Left lung (tissue), 14 donors: ENCODE measurements at places on chromosomes 6 and 20.

DNA sequence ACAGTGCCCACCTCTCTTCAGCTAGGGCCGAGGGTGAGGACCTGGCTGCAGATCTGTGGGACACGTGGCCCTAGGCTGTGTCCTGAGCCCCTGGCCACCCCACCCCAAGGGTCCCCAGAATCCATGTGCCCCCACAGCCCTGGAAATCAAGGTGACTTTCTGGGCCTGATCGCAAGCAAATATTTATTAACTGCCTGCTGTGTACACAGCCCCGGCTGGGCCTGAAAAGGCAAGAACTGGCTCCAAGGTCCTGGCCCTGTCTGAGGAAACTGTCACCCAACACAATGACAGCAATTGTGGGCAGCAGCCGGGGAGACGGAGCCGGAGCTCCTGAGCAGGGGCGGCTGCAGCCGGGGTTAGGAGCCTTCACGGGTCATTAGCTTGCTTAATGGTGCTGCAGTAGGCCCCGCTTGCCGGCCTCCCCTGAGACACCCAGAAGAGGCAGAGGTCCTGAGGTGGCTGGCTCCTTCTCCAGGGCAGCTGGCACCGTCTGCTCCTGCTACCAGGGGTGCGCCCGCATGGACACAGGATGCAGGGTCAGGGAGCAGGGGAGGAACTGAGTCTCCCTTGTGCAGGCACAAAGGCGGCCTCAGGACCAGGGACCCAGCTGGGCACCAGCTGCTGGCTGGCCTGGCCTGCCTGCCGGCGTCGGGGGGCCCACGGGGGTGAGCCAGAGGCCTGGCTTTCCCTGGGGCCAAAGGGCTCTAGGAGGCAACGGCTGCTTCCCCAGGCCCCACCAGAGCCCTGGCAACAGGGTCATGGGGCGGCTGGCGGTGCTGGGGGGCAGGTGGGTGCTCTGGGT lies 24.1 kb downstream of the NPEPL1 start:
- peaks cover 21% of the 10 kb centered on the region for H3K27me3 ChIP-seq
- no peak overlapping the region for H3K27ac ChIP-seq
- no peaks in the 10 kb centered on the region for H3K4me1 ChIP-seq

DNA sequence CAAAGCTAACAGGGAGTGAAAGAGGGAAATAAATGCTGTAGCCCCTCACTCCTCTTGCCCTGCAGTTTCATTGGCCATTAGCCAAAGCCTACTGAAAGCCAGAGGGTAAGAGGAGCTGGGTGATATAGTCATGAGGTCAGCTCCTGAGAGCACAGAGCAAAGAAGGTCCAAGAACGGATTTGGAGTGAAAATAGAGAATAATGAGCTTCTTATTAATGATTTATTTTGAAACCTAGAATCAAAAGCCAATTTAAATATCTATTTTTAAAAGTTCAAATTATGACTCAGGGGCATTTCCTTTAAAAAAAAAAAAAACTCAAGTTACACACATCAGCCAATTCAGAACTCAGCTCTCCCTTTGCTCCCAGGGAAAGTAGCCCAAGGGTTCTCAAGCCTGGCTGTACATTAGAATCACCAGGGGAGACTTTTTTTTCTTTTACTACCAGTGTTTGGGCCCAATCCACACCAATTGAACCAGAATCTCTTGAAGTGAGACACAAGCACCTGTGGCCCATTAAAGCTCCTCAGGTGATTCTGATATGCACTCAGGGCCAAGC lies 79.1 kb downstream of the SNAP25 start:
- no peaks in the 10 kb centered on the region for H3K27me3 ChIP-seq
- H3K4me1 ChIP-seq = no peaks in the 10 kb centered on the region
- DNase-seq = no peak
- no peak overlapping the region for H3K4me3 ChIP-seq

GRCh38 chr6:2695454-2696095 lies 55.1 kb downstream of the MYLK4 start:
- H3K27me3 ChIP-seq = no peaks in the 10 kb centered on the region
- H3K4me1 ChIP-seq = no peaks in the 10 kb centered on the region
- DNase-seq = peak; percentile 45
- no peaks in the 10 kb centered on the region for H3K36me3 ChIP-seq
- no peak overlapping the region for H3K27ac ChIP-seq
- H3K4me3 ChIP-seq = no peak overlapping the region

DNA sequence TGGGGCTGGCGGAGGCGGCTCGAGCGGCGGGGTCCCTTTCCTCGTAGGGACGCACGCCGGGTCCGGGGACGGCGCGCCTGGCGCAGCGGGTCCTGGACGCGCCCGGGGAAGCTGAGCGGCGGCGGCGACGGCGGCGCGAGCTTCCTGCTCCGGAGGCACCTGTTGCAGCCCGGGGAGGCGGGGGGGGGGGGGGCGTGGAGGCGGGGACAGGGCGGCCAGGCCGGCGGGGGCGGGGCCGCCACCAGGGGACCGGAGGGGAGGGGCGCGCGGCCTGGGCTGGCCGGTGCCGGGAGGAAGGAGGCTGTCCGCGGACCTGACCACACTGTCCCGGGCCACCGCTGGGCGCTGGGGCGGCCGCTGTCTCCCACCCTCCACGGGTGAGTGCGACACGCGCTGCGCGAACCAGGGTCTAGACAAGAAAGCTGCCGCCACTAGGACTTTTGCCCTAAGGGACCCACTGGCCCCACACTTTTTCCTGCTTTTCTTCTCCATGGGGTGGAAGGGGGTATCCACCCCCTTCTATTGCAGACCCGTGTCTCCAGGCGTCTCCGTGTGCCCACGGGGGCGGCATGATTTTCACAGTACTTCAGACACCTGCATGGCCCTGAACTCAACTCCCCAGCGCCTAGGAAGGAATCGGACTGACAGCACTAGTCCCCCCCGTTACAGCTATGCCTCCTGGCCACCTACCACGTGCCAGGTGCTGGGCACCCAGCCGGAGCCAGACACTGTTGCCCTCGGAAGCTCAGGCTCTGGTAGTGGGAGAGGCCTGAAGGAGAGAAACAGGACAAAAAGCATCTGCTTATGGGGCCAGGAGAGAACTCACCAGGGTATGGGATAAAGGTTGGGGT lies at the start of gene NFATC2:
TSS of gene NFATC2 (minus strand) at position 149 of the 851 bp plus-strand sequence. CDS start 220 bp downstream, outside the sequence.
- H3K4me3 ChIP-seq = peak within 1 kb of the TSS; percentile 47
- H3K36me3 ChIP-seq = no peaks in the 10 kb centered on the region
- peak; percentile 56 for DNase-seq

DNA sequence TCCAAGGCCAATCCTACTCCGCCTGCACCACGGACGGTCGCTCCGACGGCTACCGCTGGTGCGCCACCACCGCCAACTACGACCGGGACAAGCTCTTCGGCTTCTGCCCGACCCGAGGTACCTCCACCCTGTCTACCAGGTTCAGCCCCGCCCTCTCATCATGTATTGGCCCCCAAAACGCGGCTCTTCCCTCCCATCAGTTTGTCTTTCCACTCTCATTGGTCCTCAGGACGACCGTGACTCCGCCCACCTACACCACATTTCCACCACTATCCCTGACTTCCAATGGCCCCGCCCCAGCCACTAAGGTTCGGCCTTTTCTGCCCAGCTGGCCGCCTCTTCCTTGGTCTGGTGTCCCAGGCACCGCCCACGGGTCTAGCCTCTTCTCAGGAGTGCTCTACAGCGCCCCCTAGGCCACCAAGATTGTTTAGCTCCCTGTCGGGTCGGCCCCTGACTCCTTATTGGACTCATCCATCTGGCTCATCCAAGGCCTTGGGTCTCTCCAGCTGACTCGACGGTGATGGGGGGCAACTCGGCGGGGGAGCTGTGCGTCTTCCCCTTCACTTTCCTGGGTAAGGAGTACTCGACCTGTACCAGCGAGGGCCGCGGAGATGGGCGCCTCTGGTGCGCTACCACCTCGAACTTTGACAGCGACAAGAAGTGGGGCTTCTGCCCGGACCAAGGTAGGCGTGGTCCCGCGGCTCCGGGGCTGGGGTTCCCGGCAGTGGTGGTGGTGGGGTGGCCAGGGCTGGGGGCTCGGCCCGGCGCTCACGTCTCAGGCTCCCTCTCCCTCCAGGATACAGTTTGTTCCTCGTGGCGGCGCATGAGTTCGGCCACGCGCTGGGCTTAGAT lies 3.1 kb downstream of the MMP9 start:
- H3K36me3 ChIP-seq = no peaks in the 10 kb centered on the region
- H3K27ac ChIP-seq = no peak overlapping the region
- H3K4me1 ChIP-seq = peaks cover 4% of the 10 kb centered on the region
- H3K4me3 ChIP-seq = no peak overlapping the region
- no peak for DNase-seq

- H3K27ac ChIP-seq = peak overlapping the region; percentile 91
- DNase-seq = no peak
Measured at GRCh38 chr6:5004373-5005037, 668 bp upstream of the RPP40 start.

- peak; percentile 20 for DNase-seq
- peak overlapping the region; percentile 69 for H3K27ac ChIP-seq
- no peaks in the 10 kb centered on the region for H3K36me3 ChIP-seq
- peaks cover 28% of the 10 kb centered on the region for H3K4me1 ChIP-seq
Measured at GRCh38 chr6:41182069-41183034, 18.6 kb downstream of the TREML2 start.

DNA sequence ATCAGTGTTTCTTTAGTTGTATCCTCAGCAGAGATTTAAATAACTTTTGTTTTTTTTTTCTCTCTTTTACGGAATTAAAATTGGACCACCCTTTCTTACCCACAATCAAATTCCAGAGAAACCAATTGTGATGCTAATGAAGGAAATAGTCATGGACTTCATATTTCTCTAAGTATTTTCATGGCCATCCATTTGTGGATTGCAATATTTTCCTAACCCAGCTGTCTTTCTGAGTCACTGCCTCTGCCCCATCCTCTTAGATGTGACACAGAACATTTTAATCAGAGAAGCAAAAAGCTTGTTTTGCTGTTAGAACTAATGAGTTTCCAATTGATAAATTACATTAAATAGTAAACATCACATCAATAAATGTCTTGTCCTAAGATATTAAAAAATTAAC lies 405.5 kb upstream of the ADGRB3 start:
- no peak overlapping the region for H3K4me3 ChIP-seq
- DNase-seq = no peak
- no peaks in the 10 kb centered on the region for H3K27me3 ChIP-seq
- no peaks in the 10 kb centered on the region for H3K4me1 ChIP-seq

DNA sequence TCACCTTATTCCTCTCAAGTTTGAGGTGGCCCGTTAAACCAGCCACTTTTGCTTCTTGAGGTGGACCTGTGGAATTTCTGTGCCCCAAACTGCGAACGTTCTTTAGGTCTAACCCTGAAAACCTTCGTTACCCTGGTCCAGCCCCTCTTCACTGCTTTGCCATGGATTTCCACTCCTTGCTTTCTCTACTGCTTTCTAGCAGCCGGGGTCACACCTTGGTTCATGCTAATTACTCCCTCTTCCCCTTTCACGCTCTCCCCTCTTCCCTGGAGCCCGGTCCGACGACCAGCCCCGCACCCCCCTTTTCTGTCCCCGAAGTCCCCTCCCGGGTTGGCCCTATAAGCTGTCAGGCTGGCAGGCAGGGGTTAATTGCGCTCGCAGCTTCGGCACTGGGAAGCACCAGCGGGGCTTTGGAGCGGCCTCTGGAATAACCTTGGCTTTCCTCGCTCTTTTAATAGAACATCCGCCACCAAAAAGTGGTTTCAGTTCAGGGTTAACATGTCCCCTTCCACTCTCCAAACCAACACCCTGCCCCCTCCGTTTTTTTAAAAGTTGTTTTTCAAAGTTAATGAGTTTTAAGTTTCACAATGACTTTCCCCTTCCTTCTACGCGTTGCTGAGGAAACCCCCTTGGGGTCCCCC lies 1.4 kb upstream of the HIVEP1 start:
- H3K36me3 ChIP-seq = peaks cover under 1% of the 10 kb centered on the region
- peak overlapping the region; percentile 44 for H3K4me3 ChIP-seq
- no peaks in the 10 kb centered on the region for H3K27me3 ChIP-seq
- H3K27ac ChIP-seq = peak overlapping the region; percentile 97

DNA sequence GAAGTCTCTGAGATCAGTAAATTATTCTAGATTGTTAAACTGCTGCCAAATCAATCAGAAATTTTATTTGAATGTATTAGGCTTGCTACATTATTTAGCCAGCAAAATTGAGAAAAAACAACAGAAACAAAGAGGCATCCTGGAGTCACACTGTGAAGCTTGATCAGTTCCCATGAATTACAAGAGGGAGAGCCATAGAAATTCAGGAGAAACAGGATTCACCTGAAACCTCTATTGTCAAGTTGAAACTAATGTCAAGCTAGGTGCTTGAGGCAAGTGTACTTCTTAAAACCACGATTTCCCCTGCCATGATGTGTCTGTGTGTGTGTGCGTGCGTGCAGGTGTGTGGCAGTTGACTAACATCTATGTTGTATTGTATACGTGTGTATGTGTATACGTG lies 439.1 kb upstream of the NOX3 start:
- no peak for DNase-seq
- no peaks in the 10 kb centered on the region for H3K27me3 ChIP-seq
- no peak overlapping the region for H3K27ac ChIP-seq
- no peak overlapping the region for H3K4me3 ChIP-seq

DNA sequence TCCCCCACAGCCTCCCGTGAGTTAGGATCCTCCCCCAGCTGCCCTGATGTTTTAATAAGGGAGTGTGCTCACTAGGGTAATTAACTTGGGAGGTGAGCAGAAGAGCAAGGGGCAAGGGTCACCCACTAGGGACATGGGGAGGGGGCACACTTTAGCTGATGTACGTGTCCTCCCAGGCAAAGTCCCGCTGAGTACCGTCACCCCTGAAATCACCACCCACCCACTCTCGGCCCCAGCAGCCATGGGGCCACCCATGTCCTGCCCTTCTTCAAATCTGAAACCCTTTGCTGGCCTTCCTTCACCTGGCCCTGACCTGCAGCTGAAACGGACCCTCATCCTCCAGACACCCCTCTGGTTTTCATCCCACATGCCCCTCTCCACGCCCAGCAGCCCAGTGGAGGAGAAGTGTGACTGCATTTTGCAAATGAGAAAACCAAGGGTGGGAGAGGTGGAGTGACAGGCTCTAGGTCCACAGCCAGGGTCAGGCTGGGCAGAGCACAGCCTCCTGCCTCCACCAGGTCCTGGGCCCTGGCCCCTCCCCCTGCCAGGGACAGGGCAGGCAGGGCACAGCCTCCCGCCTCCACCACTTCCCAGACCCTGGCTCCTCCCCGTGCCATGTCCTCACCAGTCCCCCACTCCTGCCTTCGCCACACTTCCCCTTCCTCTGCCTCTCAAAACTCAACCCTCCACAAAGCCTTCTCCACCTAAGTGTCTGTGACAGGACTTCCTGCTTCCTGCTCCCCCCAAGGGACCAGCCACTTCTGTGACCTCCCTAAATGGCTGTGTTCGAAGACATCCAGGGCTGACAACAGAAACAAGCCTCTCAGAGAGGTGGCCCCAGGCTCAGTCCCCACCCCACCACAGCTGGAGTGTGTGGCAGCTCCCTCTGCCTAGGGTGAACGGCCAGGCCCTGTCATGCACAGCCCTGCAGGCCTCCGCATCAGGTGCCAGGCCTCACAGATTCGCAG lies 15.1 kb downstream of the ACSS1 start:
- peaks cover 72% of the 10 kb centered on the region for H3K4me1 ChIP-seq
- H3K27me3 ChIP-seq = no peaks in the 10 kb centered on the region
- no peaks in the 10 kb centered on the region for H3K36me3 ChIP-seq
- peak; percentile 92 for DNase-seq

- DNase-seq = no peak
- no peaks in the 10 kb centered on the region for H3K36me3 ChIP-seq
- no peak overlapping the region for H3K27ac ChIP-seq
- H3K4me1 ChIP-seq = no peaks in the 10 kb centered on the region
Measured at GRCh38 chr6:134701301-134701700, 248.6 kb downstream of the ALDH8A1 start.

- no peaks in the 10 kb centered on the region for H3K36me3 ChIP-seq
- no peaks in the 10 kb centered on the region for H3K4me1 ChIP-seq
- H3K4me3 ChIP-seq = no peak overlapping the region
Measured at GRCh38 chr6:41055149-41055548, 2.1 kb downstream of the APOBEC2 start.

- peaks cover 29% of the 10 kb centered on the region for H3K27me3 ChIP-seq
- no peaks in the 10 kb centered on the region for H3K36me3 ChIP-seq
- H3K4me1 ChIP-seq = peaks cover 17% of the 10 kb centered on the region
- DNase-seq = no peak
- H3K4me3 ChIP-seq = no peak overlapping the region
Measured at GRCh38 chr20:3084986-3085360, 449 bp upstream of the AVP start.
